ENCODE measurements at places on chromosomes 12 and 14.

DNA sequence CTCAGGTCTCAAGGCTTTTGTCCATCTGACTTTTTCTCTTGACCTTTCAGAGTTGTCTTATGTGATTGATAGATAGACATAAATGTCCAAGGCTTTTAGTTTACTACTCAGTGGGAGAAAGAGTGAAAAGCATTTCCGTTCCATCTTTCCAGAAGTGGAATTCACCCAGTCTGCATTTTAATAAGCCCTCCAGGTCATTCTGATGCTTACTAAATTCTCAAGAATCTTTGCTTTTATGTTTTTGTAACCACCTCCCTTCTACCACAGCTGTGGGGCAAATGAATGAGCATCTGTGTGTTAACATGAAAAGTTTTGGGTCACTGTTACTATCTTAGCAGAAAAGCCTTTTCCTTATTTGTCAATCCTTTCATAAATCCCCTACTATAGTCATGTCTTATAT is 251.4 kb downstream of the LRIG3 start:
- DNase-seq: no peak

GRCh38 chr12:25502596-25502995 is 50.5 kb downstream of the LMNTD1 start:
- DNase-seq: no peak

- DNase-seq: no peak
These were observed 165.7 kb downstream of the TBX5 start for GRCh38 chr12:114240288-114240687.

DNA sequence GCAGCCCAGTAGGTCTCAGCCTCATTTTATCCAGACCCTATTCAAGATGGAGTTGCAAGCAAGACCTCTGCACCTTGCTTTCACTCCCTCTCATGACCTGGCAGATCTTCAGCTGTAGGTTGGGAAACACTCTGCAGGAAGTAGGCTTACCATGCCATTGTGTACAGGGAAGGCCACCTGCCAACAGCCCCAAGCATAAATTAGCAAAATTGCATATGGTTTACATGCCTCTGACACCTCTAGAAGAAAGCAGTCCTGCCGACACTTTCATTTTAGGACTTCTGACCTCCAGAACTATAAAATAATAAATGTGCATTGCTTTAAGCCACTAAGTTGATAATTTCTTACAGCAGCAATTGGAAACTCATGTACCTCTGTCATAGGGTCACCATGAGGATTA is 96.9 kb downstream of the SLC15A4 start:
- no peak for DNase-seq

GRCh38 chr12:115468087-115468510 is 784.1 kb upstream of the TBX3 start:
- no peak for DNase-seq

- DNase-seq: no peak
These were observed 25.9 kb upstream of the PPFIBP1 start for GRCh38 chr12:27498149-27498548.

GRCh38 chr14:68979021-68979721 is at the start of gene ACTN1:
Gene ACTN1 (minus strand): TSS chr14:68979302. CDS start chr14:68979056, 246 bp downstream.
- DNase-seq: peak; percentile 92

DNA sequence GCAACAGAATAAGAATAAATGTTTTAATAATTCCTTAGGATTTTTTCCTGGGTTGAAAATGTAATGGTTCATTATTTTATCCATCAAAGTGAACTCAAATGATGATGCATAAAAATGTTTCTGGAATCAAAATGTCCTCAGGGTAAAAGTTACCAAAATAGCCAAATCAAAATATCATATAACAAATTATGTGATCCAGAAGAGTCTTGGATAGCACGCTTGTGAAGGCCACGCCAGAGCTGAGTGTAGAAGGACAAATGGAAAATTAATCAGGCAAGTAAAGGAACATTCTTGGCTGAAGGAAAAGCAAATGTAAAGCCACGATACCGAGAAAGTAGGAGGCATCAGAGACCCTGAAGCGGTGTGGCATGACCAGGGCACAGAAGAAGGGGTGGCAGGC is 169.2 kb downstream of the CAPZA3 start:
- DNase-seq: no peak

DNA sequence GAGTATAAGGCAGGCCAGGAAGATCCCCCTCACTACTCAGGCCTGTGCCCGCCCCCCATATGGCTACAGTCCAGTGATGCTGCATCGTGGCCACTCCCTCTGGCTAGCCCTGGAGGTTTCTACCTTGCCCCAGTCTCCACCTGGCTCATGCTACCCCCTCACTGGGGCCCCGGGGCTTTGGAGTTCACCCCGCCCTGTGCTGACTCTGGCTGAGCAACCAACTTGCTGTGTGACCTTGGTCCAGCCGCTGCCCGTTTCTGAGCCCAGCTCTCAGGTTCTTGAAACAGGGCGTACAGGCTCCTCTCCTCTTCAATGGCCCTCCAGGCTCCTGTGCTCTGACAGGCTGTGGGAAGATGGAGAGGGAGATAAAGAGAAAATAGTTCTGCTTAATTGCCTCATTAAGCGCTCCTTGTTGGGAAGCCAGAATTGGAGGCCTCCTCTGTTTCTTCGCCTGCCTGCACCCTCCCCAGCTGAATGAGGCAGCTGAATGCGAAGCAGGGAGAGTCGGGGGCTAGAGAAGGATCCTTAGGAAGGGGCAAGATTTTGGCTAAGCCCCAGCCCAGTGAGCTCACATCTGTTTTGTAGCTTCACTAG is 138.2 kb upstream of the NCOR2 start:
- DNase-seq: no peak

- DNase-seq: no peak
These were observed 1.4 kb downstream of the NFYB start for GRCh38 chr12:104136577-104136976.

- no peak for DNase-seq
These were observed 2.8 kb upstream of the FITM1 start for GRCh38 chr14:24127673-24128072.

GRCh38 chr14:55625481-55625880 is 45.5 kb downstream of the KTN1 start:
- DNase-seq: no peak

GRCh38 chr14:68461086-68461485 is 331.8 kb downstream of the ZFP36L1 start:
- no peak for DNase-seq

DNA sequence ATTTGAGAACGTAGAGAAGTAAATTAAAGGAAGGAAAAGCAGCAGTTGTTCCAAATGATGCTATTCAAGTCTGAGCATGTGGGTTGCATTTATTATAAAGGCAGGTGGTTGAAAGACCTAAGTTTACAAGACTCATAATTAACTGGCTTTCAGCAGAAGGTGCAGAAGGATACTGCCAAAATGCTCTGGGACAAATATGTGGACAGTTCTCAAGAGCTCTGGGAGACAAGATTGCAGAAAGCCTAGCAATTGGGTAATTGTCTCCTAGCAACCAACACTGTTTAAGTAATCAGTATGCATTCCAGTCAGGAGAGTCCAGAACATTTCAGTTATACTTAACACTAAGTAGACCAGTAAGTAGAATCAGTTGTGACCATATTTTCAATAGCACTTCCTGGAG is 131.5 kb downstream of the GPR135 start:
- peak; percentile 56 for DNase-seq

DNA sequence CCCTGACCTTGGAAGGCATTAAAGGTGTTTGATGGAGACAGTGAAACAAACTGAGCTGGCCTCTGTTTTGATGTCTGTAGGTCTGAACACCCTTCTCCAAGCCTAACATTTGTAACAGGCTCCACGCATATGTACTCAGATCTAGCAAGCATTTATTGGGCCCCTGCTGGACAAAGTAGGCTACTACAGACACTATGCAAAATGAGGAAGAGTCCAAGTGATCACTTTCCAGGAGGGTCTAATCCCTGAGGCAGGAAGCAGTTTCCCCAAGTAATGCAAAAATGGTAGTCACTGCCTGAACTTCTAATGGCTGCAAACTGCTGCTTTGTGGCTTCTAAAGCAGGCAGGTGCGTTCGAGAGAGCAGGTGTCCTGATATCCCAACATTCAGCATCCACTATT is 405.8 kb downstream of the MED13L start:
- DNase-seq: peak; percentile 70

- no peak for DNase-seq
These were observed 191.5 kb downstream of the SYT1 start for GRCh38 chr12:79055926-79056674.

DNA sequence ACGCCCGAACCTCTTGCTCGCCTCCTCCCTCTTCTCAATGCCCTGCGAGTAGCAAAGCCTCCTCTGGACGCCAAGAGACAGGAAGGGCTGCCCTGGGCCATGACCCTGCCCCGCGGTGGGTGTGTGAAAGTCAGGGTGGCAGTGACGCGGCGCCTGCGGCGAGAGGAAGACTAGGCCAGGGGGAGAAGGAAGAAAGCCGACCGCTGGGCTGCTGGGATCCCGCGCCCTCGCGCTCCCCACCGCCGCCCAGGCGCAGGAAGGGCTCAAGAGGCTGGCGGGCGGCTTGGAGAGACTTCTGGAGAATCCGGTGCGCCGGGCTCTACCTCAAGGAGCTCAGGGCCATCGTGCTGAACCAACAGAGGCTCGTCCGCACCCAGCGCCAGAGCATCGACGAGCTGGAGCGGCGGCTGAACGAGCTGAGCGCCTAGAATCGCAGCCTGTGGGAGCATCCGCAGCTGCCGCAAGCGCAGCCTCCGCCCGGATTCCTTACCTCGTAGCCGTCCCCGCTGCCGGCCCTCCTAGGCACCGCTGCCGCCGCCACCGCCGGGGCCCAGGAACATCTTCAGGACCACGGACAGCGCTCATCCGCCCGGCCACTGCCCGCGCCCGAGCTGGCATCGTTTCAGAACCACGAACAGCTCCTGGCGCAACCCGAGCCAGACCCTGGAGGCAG is 105.0 kb upstream of the PRB2 start:
- DNase-seq: peak; percentile 18

GRCh38 chr14:102055181-102055901 is 31.5 kb downstream of the HSP90AA1 start:
- DNase-seq: no peak

DNA sequence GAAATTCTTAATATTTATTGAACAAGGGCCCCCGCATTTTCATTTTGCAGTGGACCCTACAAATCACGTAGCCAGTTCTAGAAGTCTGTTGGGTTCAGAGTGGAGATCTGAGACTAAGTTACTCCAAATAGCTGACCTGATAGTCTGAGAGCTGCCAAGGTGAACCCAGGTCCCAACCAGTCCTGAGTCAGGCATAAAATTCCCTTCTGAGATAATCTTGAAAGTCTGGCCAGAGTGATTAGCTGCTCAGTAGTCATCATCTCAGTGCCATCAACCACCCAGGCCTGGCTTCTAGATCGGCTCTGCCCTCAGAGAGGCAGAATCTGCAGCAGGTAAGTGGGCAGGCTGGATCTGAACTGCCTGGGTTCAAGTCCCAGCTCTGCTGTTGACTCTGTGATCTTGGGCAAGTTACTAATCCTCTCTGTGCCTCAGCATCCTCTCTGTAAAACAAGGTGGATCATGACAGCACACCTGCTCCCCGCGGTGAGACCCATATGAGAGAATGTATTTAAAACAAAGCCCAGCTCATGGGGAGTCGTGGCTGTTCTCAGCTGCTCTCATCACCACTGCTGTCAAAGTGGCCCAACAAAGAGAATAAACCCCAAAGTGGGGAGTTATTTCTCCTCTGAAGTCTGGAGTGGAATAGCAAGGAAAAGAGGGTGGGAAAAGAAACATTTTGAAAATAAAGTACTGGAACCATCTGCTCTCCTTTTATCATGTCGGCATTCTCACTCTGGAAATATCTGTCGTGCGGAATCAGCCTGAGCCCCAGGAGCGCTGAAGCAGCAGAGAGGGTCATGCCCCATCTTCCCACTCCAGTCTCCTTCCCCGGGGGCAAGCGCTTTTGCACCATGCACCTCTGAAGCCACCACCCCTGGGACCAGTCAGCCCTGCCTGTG is 193.3 kb downstream of the DPF3 start:
- no peak for DNase-seq

- no peak for DNase-seq
These were observed 117.7 kb downstream of the SPTSSA start for GRCh38 chr14:34344318-34344717.

DNA sequence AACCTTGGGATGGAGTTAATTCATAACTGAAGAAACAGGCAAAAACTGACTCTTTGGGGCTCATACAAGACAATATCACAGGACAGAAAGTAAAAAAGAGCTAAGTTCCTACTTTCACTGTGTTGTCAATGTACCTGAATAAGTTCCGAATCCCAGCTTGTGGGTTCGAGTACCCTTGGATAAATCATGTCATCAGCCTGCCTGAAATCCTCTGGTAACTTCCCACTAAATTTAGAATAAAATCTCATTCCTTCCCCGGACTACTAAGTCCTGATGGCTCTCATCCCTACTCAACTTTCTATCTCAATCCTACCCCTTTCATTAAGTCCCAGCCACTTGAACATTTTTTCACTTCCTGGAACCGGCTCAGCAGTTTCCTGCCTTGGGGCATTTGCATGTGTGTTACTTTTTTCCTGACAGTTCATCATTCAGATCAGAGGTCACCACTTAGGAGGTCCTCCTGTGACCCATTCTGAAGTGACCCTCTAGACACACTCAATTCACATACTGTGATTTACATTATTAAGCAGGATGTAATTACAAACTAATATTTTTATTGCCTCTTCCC is 12.7 kb downstream of the ERP29 start:
- DNase-seq: no peak

DNA sequence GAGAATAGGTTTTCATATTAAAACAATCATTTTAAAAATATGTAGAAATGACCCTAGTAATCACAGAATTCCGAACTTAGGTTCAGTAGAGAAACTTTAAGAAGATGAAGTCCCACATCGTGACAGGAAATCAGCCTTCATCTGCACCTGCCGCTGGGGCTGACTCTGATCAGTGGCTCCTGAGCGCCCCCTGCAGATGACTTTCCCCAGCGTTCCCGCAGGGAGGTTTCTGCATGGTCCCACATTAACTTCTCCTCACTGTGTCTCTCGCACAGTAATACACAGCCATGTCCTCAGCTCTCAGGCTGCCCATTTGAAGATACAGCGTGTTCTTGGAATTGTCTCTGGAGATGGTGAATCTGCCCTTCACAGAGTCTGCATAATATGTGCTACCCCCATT is 1131.1 kb downstream of the TMEM121 start:
- DNase-seq: no peak

DNA sequence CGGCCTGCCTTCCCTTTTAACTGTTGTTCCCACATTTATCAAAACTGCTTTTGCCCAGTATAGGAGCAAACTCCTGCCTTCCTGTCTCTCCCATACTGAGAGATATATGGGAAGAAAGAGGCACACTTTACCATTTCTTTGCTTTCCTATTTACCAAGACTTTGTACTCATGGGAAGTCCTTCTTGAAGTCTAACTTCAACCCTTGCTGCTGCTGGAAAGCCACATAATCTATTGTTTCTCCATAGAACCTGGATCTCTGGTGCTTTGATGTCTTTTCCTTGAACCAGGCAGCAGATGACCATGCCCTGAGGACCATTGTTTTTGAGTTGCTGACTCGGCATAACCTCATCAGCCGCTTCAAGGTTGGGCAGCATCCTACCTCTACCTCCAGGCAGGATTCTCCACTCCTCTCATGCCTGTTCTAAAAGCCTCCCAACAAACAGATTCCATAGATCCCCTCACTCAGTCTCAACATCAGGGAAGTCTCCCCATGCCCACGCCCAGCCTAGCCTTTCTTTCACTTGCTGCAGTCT is 18.4 kb downstream of the PPP1R1A start:
- DNase-seq: no peak

GRCh38 chr14:23071244-23071920 is 14.1 kb upstream of the CDH24 start:
- peak; percentile 81 for DNase-seq

GRCh38 chr12:126493366-126494108 is 1428.3 kb downstream of the AACS start:
- DNase-seq: no peak

Data from LNCaP clone FGC (cell line).